NT2/D1 (cell line): ENCODE measurements at places on chromosomes 3 and 15.

DNA sequence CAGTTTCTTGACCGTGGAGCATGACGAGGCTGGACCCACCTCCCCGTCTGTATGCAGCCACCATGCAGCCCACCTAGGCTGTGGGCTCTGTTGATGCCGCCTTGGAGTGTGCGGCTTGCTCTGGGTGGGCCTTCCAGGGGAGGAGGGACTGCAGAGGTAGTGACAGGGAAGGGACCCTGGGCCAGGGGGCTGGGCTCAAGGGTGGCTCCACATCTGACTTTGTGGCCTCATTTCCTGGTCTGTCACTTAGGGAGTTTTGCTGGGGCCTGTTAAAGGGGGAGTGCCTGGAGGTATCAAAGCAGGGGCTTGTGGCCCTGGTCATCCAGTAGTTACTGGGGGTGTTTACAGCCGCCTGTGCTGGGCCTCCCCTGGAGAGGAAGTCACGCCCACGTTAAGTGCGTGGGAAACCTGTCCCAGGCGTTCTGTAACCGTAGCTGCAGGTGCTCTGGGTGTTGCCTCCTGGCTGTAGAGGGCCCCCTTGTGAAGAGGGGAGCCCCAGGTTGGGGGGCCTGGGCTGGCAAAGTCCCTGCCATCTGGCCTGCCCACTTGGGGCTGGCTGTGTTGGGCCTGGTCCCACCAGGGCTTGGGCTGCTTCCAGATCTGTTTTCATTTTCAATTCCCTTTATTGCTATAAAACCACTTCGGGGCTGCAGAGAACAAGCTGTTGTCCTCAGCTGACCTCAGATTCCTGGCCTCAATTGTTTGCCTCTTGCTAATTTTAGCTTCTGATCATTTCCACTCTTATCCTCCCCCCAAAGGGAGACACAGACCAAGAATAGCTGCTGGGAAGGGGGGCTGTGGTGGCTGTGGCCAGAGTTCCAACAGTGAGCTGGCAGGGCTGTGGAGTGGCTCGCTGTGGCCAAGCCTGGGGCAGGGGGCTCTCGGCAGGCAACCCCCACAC, 26.5 kb downstream of the KLF13 start:
- DNase-seq, result no peak

DNA sequence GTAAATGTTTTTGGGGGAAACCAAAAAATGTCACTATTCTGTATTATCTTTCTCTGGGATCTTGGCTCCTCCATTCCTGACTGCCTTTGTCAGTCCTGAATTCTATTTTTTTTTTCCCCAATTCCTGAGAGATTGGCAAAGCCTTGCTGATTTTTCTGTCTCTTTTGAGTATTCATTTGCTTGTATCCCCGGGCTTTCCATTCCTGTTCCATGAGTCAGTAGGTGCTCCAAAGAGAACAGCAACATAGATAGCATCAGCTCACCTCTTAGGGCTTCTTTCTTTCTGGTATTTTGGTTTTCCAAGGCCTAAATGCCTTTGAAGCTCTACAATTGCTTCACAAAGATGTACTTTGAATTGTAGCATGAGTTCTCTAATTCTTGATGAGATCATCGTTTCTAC, 271.7 kb upstream of the LRRC3B start:
- DNase-seq, result peak; percentile 51

DNA sequence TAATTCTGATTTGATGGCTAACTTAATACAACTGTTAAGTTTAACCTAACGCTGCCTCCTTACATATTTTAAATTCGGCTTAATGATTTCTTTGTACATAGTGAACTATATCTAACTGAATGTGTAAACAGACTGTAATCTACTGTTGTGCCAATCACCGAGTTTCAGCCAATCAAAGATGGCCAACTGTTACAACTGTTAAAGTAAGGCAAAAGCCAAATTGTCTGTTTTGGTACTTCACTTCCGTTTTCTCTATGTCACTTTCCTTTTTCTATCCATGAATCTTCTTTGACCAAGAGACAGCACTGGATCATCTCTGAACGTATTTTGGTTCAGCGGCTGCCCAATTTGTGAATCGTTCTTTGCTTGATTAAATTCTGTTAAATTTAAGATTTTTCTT, 137.0 kb downstream of the LMLN start:
- DNase-seq, result no peak

DNA sequence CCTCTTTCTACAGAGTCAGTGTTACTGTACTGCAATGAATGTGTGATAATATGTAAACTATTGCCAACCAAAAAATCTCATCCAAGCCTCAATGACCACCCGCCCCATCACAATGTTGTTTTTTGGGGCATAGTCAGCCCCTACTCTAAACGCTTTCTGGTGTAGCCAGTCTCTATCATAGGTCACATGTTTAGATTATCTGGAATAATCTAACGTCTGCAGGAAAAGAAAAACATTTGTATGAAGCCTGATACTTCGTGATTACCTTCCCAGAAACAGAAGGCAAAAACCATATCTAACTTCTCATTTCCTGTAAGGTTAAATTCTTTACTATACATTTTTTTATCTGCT, 1331.8 kb upstream of the GBE1 start:
- DNase-seq, result no peak

- DNase-seq, result no peak
Measured at GRCh38 chr3:139558351-139559266, 19.1 kb upstream of the RBP1 start.

DNA sequence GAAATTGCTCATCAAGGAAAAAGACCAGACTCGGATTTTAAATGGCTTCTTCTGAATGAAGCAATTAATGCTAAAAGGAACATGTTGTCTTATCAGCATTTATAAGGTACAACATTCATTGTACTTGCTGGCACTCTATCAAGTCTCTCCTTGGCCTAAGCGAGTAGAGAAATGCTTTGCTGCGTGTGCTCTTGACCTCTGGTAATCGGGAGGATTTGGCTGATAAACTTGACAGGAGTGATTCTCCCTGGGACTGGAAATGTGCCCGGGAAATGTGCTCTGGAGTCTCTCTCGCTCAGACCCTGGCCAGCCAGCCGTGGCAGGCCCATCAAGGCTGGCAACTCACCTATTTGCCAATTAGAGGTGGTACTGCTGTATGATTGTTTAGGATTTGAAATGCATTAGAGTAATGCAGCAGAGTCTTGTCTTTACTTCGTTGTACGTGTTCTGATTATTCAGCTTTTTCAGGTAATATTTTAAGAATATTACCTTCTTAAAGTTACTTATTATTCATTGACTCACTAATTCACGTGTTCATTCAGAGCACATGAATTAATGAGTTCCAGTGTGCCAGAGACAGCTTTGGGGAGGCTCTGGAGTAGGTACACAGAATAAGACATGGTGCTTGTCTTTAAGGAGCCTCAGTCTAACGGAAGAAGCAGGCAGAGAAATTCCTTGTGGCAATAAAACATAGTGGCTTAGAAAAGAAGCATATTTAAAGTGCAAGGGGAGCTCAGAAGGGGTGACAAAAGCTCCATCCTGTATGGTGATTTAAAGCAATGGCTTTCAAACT, 48.0 kb upstream of the TPRG1 start:
- no peak for DNase-seq

- DNase-seq, result no peak
Measured at GRCh38 chr15:91947293-91947679, 93.8 kb downstream of the SLCO3A1 start.

GRCh38 chr3:9976721-9977709, 9.6 kb downstream of the EMC3 start:
- DNase-seq, result no peak

DNA sequence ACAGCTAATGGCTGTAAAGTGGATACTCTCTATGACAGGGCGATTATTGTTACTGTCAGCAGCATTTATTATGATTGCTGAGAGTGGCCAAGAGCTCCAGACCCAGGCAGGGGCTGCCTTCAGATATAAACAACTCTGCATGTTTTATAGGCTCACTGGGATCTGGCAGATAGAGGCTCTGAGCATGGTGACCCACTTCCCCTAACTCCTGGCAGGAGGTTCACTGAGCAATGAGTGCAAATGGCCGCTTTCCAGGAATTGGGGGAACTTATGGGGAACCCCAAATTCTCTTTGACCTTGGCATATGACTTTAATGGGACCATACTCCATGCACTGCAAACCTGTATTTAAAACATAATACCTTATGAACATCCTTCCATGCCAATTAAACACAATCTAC, 59.0 kb downstream of the SCN5A start:
- DNase-seq, result no peak

- no peak for DNase-seq
Measured at GRCh38 chr3:122396511-122396910, 12.5 kb downstream of the FAM162A start.

DNA sequence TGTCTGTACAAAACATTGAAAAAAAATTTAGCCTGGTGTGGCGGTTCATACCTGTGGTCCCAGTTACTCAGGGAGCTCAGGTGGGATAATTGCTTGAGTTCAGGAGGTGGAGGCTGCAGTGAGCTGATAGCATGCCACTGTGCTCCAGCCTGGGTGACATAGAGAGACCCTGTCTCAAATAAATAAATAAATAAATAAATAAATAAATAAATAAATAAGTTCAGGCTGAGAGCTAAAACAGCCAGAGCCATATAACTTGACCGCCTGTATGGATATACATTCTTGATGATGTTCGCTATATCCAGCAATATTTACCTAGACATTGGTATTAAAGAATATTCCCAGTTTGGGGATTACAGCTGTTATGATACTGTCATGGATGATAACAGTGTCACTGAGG, 146.9 kb downstream of the KCNH8 start:
- DNase-seq, result no peak

DNA sequence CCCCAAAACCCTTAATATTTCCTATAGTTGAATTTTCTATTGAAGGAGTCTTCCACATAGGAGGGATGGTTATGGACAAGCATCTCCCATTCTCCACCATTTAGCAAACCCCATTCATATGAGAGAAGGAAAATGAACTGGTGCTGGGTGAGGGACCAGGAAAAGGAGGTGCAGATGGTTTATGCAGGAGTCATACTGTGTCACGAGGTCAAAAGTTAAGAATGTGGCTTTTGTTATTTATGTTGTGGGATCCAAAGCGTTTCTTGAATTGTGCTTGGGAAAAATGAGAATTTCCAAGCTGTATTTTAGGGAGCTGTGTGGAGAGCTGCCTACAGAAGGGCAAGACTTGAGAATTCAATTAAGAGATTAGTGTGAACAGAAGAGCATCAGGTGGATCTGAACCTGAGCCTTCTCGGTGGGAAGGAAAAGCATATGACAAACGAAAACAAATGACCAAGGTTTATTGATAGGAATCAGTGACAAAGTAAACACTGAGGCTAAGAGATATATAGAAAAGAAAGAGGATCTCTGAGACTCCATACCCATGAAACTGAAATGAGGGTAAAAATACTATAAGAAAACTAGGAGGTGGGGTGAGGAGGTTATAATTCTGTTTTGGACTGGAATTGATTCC, 473.3 kb upstream of the NR2F2 start:
- DNase-seq, result no peak

DNA sequence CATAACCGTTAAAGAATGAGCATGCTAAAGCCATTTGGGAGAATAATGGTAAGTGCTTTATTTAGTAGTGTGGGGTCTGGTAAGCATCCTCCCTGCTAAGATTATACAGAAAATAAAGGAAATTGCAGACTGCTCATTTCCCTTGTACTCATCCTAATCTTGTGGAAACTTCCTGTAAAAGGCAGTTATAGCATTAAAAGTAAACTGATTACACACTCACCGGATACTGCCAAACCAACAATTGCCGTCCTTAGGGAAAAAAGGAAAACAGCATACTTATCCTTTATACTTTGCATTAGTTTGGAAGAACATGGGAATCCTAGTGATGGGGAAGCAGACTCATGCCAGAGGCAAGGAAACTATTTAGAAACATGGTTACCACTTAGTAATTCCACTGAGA, 5.3 kb upstream of the SPRED1 start:
- DNase-seq, result no peak

GRCh38 chr3:106913111-106913698, 464.0 kb upstream of the CCDC54 start:
- peak; percentile 74 for DNase-seq

- DNase-seq, result no peak
Measured at GRCh38 chr3:47571391-47572175, 7.1 kb downstream of the CSPG5 start.
